ENCODE measurements at places on chromosomes 2 and 18. TPM values are rescaled to one million over a fixed set of nuclear protein-coding genes. Genes with fewer than 3 reads are reported as not detected.

GRCh38 chr2:197672371-197672893 is 3.0 kb downstream of the RFTN2 start:
- DNase-seq = no peak

DNA sequence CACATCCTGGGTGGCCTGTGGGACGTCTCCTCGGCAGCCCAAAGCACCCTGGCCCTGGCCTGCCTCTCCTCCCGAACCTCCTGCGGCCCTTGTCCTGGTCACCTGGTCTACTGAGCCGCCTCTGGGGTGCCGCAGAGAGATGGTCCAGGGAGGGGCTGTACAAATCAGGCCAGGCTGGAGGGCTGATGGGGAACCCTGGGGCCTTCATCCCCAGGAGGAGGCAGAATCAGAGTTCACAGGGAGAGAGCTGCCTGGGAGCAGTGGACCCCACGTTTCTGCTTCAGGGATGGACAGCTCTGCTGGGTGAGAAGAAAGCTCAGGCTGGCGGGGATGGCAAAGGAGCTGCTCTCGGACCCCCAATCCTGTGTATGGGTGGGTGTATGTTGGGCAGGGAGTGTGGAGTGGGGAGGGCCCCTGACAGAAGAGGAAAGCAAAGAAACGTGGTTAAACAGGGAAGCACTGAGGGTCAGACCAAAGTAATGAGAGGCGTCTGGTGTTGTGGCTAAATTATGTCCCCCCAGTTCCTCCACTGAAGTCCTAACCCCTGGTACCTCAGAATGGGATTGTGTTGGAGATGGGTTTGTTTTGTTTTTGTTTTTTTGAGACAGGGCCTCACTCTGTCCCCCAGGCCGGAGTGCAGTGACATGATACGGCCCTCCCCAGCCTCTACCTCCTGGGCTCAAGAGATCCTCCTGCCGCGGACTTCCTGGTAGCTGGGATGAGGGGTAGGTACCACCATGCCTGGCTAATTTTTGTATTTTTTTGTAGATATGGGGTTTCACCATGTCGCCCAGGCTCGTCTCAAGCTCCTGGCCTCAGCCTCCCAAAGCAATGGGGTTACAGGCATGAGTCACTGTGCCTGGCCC is 73.4 kb upstream of the SMAD7 start:
- DNase-seq = peak; percentile 35

GRCh38 chr2:51490576-51491234 is 458.8 kb upstream of the NRXN1 start:
- DNase-seq = no peak

- no peak for DNase-seq
These were observed 95.1 kb downstream of the MYO5B start for GRCh38 chr18:50099725-50100407.

- no peak for DNase-seq
These were observed 68.9 kb upstream of the LTBP1 start for GRCh38 chr2:32877587-32878510.

Gene MIB1
- 54.8 TPM for total RNA-seq

DNA sequence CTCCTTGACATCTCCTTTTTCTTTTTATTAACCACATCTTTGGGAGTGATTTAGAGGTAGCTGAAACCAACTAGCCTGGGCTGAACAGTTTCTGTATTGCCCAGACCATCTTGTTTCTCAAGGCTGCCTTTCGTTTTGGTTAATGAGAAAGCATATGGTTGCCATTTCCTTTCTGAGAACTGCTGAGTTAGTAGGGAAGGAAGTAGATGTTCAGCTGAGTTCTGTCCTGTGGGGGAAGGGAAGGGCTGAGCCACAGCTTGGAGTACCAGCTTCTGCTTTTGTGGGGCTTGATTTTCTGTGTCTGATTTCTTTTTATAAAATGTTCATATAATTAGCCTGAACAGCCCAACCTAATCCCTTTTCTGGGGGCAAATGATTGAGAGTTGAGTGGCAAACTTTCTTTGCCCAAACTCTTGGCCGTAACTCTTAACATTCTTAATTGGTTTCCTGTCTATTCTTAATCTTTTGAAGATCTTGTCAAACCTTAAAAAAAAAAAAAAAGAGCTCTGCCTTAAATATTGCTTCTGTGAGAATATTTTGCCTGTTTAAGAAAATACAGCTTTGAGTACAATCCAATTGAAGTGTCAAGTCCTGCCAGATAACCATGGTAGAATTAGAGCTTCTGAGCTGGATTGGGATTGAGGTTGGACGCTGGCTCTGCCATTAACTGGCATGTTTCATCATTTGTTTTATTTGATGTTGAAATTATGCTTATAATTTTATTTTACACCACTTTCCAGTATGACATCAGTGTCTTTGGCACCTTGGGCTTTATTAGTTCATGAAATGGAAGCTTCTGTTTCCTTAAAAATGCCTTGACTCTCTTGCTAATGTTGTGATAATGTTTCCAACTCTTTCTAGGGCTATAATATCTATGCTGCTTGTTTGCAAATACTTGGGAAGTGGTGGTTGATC is 1.9 kb upstream of the NABP1 start:
- peak; percentile 87 for DNase-seq

DNA sequence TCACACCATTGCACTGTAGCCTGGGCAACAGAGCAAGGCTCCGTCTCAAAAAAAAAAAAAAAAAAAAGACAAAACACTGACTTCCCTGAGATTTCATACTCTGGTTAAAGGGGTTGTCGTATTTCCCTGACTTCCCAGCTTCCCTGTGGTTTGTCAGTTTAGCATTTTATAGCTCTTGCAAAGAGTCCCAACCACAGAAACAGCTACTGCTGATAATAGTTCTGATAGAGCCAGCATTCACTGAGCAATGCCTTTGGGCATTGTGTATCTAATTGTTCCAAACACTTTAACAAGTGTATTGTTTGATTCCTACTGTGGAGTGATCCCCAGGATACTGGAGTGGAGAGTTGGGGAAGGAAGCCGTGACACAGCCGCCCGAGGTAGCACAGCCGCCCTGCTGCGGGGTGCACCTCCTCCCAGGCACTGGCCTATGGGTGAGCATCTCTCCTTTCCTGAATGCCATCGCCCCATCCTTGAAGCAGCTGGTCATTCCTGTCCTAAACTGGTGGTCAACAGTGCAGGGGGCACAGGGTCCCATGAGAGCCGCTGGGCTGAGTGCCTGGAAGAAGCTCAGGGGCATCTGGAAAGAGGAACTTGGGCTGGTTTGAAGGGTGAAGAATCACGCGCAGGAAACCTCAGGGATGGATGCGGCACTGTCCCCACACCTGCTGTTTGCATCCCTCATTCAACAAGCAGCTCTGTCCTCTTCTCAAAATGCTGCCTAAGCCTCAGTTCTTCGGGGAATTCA is 81.0 kb upstream of the TMEM18 start:
- no peak for DNase-seq

DNA sequence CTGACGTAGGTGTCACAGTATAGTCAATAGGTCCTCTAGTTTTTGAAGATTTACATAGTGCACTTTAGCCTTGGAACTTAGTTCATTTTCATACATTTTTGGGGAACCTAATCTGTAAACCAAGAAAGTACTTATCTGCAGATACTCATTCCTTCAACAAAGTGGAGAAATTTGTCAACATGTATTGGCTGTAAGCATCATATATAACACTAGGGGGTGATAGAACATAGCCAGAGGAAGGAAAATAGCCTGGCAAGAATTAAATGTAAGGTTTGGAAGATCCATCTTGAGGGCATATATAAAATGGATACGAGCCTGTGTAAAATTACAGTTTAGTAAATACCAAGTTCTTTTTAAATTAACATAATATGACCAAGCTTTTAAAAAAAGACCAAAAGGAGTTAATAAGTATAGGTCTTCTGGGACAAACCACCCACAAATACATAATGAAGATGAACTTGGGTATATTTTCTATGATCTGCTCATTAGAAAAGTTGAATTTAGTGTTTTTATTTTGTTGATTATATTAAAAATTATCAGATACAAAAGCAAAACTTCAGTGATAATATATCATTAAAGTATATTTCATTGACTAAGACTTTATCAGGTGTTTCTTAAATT is 18.2 kb downstream of the RPL37A start:
- no peak for DNase-seq

GRCh38 chr2:169599568-169599967 is 15.4 kb downstream of the PPIG start:
- no peak for DNase-seq

GRCh38 chr2:221521233-221521845 is 50.8 kb downstream of the EPHA4 start:
- no peak for DNase-seq

DNA sequence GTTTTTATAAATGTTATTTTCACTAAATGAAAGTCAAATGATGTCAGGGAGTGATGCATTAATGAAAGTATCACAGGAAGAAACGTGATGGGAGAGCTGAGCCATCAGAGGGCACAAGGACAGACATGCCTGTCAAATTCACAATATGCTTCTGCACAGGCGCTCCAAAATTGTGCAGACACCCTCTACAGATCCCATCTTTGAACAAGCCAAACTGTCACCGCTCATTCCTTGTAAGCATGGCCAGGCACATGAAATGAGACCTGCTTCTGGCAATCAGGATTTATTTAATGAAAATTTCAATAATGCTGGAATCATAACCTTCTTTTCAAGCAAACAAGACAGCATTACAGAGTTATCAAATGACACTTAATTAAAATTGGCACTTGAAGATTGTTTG is 20.4 kb upstream of the FSHR start:
- DNase-seq = no peak

- no peak for DNase-seq
These were observed 28.1 kb upstream of the CASP10 start for GRCh38 chr2:201154615-201155399.

Gene MYOM1
- 1.6 TPM for total RNA-seq

Gene OR6B2
- not detected for total RNA-seq

Gene GATA6
- total RNA-seq = not detected

Gene GALR1
- total RNA-seq = not detected

GRCh38 chr2:71600555-71600954 is 147.2 kb downstream of the DYSF start:
- DNase-seq = no peak

Gene ANKRD30BL
- not detected for total RNA-seq

Gene HNRNPLL
- 106 TPM for total RNA-seq

Gene PLGLB2
- total RNA-seq = 0.85 TPM

DNA sequence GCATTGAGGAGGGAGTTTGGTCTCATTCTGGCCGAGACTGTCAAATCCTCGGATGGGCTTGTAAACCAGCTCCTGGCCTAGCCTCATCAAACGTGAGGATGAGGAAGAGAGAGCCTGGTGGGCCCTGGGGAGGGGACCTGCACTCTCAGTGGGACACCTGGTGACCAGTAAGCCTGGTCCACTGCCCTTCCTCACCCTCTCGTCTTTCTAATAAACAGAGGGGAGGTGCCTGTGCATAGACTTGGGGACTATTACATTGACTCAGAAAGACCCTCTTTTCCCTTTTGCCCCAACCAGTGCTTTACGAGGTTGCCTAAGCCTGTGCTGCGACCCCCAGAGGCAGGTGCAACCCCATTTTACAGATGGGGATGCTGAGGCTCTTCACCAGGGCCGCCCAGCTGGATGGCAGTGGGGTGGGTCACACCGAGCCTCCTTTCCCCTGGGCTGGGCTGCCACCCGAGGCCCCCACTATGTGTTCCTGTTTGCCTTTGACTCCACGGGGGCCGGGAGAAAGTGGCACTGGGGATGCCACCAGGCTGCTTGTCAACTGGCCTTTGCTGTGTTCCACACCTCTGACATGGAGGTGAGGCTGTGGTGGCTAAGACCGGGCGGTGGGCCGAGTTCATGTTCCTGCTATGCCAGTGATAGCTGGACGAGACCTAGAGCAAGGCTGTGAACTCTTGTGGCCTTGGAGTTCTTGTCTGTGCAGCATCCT is 85.9 kb downstream of the GLI2 start:
- DNase-seq = no peak

DNA sequence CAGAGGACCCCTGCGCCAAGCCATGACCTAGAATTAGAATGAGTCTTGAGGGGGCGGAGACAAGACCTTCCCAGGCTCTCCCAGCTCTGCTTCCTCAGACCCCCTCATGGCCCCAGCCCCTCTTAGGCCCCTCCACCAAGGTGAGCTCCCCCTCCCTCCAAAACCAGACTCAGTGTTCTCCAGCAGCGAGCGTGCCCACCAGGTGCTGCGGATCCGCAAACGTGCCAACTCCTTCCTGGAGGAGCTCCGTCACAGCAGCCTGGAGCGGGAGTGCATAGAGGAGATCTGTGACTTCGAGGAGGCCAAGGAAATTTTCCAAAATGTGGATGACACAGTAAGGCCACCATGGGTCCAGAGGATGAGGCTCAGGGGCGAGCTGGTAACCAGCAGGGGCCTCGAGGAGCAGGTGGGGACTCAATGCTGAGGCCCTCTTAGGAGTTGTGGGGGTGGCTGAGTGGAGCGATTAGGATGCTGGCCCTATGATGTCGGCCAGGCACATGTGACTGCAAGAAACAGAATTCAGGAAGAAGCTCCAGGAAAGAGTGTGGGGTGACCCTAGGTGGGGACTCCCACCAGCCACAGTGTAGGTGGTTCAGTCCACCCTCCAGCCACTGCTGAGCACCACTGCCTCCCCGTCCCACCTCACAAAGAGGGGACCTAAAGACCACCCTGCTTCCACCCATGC is 3.0 kb downstream of the PROC start:
- no peak for DNase-seq

DNA sequence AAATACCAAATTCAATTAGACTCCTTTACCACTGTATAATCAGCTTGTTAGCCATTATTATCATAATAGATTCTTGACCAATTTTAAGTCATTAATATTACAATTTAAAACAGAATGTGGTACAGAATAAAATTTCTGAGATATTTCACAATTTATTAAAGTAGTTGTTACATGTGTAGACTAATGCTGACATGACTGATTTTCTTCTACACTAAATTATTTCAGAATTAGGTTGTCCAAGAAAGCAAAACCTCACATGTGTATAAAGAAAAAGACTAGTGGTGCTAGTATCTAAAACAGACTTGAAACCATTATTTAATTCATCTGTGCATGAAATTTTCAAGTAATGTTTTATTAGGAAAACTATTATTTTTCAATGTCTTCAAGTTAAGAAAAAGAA is 79.2 kb upstream of the COL3A1 start:
- no peak for DNase-seq

GRCh38 chr2:240637901-240638345 is 12.6 kb downstream of the GPR35 start:
- DNase-seq = no peak

DNA sequence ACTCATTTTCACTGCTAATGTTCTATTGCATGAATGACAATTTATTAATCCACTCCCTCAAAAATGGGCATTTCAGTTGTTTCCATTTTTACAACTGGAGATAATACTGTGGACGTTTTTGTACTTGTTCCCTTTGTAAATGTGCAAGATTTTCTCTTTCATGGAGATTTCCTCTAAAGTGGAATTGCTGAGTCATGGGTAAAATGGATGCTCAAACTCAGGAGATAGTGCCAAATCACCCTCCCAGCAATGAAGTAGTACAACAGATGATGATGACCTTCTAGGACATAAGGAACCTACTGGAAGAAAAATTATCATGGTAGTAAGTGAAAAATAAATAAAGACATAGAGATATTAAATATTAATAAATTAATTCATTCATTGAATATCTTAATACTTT is 460.8 kb upstream of the CHST9 start:
- DNase-seq = no peak

GRCh38 chr2:203453858-203454451 is 81.1 kb downstream of the RAPH1 start:
- no peak for DNase-seq

Data from activated CD8-positive, alpha-beta memory T cell treated with anti-CD3 and anti-CD28 coated beads, Interleukin-2, amount 10 ng/mL, durations not matched to agents 7 days and 5 days (primary cell).